Activated naive CD4-positive, alpha-beta T cell treated with Interleukin-2 at 50 U/mL for 16 hours (primary cell): ENCODE measurements at places on chromosomes 12 and 14.
A peak's percentile ranks its signal among the peaks of the same experiment; 100 is the strongest.

DNA sequence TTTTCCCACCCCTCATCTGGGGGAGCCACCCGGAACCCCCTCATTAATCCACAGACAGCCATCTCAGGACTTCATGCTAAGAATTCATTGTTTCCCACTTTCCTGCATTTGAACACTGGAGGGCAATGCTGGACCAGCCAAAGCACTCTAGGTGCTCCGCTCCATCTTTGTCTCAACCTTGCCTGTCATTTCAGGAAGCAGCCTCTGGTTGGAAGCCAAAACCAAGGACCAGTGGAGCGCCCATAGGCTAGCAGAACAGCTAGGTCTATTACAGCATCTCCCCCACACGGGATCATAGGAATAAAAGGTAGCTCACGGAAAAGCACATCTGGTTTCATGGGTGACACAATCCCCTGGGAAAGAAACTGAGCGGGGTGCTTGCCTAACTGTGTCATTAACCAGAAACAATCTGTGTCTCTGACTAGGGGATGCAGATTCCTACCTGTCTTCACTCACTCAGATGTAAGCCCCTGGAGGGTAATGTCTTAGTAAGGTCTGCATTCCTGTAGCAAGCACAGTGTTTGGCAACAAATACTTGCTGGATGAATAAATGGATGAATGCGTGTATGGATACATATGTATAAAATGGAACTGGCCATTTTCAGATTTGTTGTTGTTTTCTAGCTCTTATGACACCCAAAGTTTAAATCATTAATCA is 197.0 kb downstream of the DAD1 start:
- no peak for DNase-seq

DNA sequence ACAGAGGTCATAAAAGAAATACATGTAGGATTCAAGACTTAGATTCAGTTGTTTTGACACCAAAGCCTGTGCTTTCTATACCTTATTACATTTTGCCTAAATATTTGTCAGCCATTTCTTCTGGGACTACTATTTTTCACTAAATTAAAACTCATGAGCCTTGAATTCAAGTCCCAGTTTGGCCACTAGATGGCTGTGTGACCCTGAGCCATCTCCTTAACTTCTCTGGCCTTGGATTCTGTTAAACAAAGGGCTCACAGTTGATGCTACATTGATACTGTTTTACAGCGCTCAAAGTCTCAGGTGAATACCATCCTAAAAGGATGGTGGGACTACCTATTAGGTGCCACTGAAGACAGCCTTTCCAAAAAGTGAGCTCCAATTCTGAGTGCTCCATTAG is 39.6 kb upstream of the CCDC198 start:
- DNase-seq: no peak

DNA sequence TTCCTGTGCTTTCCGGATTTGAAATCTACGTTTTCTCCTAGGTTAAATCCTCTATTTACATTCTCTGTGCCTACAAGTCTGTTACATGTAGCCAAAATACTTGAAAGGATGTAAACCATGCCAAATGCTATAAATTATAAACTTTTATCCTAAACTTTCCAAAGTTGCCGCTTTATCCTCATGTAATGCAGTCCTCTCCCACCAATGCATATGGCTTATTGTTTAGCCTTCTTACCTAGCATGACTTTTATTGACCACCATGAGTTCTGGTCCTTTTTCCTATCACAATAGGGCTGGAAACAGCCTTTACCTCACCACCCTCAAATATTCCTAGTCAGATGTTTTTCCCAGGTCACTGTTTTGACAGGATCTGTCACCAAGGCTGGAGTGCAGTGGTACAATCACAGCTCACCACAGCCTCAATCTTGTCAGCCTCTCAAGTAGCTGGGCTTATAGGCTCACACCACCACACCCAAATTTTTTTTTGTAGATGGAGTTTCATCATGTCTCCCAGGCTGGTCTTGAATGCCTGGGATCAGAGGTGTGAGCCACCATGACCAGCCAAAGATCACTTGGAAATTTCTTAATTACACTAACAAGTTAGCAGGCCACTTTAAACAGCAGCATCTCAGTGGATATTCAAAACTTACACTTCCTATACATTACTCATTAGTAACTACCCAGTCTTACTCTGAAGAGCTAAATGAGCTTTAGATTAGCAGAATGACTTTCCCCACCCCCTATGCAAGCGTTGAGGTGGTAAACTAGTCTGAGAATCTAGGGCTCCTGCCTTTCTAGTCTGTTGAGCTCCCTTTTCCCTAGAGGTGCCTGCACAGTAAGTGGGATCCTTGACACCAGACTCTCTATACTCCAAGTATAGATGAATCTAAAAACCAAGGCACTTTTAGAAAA is 4.1 kb downstream of the TUBA1B start:
- DNase-seq: no peak

GRCh38 chr12:120126635-120127005 is 10.1 kb upstream of the RAB35 start:
- peak; percentile 15 for DNase-seq

DNA sequence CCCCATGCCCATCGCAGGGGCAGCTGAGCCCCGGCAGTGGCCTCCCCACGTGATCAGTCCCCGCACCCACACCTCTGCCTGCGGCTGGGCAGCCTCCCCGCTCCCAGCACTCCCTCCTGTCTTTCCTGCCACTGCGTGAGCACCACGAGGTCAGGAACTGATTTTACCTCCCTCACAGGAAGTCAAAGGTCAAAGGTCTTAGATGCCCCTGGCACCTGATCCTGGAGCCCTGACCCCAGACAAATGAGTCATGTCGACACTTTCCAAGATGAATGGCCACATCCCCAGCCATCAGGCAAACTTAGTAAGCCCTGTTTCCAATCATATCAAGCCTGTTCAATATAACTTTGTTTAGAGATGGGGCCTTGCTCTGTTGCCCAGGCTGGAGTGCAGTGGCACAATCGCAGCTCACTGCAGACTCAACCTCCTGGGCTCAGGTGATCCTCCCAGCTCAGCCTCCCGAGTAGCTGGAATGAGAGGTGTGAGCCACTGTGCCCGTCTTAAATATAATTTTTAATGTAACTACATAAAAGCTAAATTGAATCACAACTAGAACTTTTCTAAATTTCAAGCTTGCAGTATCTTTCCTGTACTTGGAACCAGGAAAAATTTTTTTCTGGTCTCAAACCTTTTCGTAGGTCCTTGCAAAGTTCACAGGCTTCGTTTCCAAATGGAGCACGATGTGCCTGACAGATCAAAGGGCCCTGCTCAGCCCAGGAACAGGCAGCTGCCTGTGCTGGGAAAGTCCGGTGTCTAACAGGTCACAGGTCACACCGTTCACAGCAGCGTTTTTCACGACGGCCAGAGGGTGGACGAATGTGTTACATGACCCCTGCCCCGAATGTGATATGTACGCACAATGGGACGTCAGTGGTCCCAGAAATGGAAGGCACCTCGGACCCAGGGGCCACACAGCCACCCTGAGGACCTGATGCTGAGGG is 1.9 kb downstream of the LRCOL1 start:
- no peak for DNase-seq

GRCh38 chr12:124939421-124940142 is 25.1 kb upstream of the UBC start:
- peak; percentile 88 for DNase-seq

- no peak for DNase-seq
Measured at GRCh38 chr12:124170760-124171159, 124.1 kb upstream of the RFLNA start.

DNA sequence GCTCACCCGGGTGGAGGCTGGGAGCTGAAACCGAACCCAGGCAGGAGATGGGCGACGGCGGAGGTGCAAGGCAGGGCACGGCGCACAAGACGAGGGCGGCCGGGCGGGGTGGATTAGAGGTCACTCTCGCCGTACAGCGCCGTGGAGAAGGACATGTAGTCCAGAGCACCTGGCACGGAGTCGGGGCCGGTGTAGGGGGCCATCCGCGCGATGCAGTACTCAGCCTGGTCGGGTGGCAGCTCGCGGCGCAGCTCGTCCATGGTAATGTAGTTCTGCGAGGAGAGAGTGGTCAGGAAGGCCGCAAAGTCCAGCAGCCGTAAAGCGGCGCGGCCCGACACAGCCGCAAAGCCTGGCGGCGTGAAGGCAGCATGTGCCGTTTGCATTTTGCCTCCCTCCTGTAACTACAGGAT is 81.9 kb upstream of the ZFP36L1 start:
- no peak for DNase-seq

DNA sequence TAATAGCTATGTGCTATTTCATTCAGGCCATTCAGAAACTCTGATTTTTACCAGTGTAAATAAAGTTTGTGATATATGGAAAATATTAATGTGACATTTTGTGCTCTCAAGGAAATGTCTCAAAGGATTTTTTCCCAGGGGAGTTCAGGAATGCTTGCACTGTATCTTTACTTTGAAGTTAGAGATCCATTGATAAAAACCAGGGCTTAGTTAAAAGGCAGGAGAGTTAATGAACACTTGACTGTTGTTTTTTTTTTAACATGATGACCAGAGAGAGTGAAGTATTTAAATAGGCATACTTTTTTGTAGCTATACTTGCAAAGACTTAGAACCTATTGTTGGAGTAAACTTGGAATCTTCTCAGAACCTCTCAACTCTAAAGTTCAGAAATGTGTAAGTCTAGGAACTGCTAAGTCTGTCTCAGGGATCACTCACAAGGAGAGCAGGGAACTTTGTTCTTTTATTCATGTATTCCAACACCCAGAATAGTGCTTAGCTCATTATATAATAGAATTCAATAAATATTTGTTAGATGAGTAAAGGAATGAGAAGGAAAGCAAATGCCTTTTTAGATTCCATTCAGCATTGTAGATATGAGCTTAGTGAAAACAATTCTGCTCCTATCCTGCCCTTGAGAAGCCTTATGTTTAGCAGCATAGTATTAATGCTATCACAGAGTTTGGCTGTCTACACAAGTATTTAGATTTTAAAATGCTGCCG is 117.5 kb downstream of the DAAM1 start:
- no peak for DNase-seq

- DNase-seq: no peak
Measured at GRCh38 chr12:98090731-98091130, 424.7 kb upstream of the TMPO start.

GRCh38 chr14:22549981-22550673 is 38.9 kb downstream of the DAD1 start:
- DNase-seq: peak; percentile 77

GRCh38 chr12:30166006-30166795 is 382.5 kb upstream of the TMTC1 start:
- no peak for DNase-seq

GRCh38 chr12:31887109-31887811 is 72.0 kb upstream of the RESF1 start:
- no peak for DNase-seq

GRCh38 chr12:124441443-124442194 is 125.8 kb downstream of the NCOR2 start:
- no peak for DNase-seq

- no peak for DNase-seq
Measured at GRCh38 chr14:90991690-90992443, 68.6 kb downstream of the RPS6KA5 start.

DNA sequence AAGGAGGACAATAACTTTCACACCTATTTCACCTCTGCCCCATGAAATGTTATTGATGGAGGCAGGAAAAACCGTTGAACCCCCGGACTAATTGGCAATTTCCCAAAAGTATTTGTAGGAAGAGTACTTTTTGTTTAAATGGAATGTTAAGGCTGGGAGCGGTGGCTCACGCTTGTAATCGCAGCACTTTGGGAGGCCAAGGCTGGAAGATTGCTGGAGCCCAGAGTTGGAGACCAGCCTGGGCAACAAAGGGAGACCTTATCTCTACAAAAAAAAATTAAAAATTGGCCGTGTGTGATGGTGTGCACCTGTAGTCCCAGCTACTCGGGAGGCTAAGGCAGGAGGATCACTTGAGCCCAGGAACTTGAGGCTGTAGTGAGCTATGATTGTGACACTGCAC is 26.0 kb upstream of the SPTLC2 start:
- no peak for DNase-seq

GRCh38 chr12:80747800-80748199 is 31.1 kb downstream of the MYF5 start:
- DNase-seq: no peak

GRCh38 chr12:106107566-106107965 is 31.2 kb downstream of the NUAK1 start:
- DNase-seq: no peak

DNA sequence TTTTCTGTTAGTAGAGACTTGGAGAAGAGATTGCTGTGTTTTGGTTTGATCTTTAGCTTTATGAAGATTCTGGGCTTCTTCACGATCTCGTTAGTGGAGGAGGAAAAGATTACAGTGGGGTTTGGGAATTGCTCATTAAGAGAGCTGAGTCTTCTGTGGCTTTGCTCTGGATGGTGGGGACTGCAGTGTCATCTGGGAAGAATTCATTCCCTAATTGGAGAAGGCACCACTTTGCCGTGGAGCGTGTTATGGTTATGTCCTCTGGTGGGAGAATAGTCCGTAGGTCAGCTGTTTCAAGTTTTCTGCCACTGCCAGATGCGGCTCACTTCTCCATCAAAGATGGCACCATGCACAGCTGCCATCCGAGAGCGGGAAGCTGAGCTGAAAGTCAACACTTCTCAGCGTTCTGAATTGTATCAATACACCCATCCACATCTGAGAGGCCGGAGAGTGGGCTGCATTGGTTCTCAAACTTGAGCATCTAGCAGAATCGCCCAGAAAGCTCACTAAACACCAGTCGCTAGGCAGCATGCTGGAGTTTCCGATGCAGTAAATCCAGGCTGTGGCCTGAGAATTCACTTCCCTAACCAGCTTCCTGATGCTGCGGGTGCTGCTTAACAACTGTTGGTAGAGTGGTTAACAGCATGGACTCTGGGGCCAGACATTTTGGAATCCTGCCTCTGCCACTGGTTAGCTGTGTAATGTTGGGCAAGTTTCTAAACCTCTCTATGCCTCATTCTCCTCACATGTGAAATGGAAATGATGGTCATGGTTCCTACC is 117.8 kb downstream of the PLXNC1 start:
- no peak for DNase-seq

- no peak for DNase-seq
Measured at GRCh38 chr14:100786576-100787219, 39.2 kb upstream of the MEG3 start.

- DNase-seq: no peak
Measured at GRCh38 chr12:124240493-124240892, 54.4 kb upstream of the RFLNA start.

DNA sequence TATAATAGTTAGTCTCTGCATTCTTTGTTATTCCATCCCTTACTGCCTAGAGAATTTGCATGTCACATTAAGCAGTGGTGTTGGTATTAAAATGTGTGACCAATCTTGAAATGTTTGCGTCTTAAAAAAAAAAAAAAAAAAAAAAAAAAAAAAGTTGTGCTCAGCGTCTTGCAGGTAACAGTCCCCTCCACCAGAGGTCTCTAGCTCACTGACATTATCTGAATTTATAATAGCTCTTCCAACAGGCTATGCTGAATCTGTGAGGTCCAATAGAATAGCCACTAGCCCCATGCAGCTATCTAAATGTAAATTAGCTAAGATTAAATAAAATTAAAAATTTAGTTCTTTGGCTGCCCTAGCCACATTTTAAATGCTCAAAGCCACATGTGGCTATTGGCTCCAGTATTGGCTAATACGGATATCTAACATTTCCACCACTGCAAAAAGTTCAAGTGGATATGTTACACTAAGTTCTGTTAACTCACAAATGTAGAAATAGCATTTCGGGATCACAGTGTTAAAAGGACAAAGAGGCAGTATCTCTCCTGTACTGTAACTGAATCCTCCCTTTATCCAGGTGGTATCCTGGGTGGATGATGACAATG is 28.7 kb downstream of the NKX2-8 start:
- no peak for DNase-seq

GRCh38 chr14:92352158-92352985 is 29.4 kb downstream of the SLC24A4 start:
- DNase-seq: no peak
